Aorta (tissue), 5 donors: ENCODE measurements at places on chromosomes 5 and 9. TPM values are rescaled to one million over a fixed set of nuclear protein-coding genes. Genes with fewer than 3 reads are reported as not detected.

FOXI1 gene
- total RNA-seq = not detected

FSTL4 gene
- total RNA-seq = not detected

CYSRT1 gene
- not detected for total RNA-seq

- H3K4me1 ChIP-seq = no peaks in the 10 kb centered on the region
- H3K4me3 ChIP-seq = no peak overlapping the region
- H3K27me3 ChIP-seq = no peaks in the 10 kb centered on the region
- no peak overlapping the region for H3K27ac ChIP-seq
- DNase-seq = no peak
- H3K36me3 ChIP-seq = no peaks in the 10 kb centered on the region
These were observed 40.9 kb upstream of the NSMF start for GRCh38 chr9:137499858-137500661.

- no peaks in the 10 kb centered on the region for H3K27me3 ChIP-seq
- H3K36me3 ChIP-seq = no peaks in the 10 kb centered on the region
- no peak for DNase-seq
- H3K4me1 ChIP-seq = no peaks in the 10 kb centered on the region
- H3K4me3 ChIP-seq = no peak overlapping the region
These were observed 74.6 kb downstream of the UBAP1 start for GRCh38 chr9:34253460-34253837.

GRCh38 chr5:128736553-128736952 is 198.5 kb upstream of the FBN2 start:
- no peaks in the 10 kb centered on the region for H3K4me1 ChIP-seq
- no peak overlapping the region for H3K27ac ChIP-seq
- no peak for DNase-seq
- H3K4me3 ChIP-seq = no peak overlapping the region
- H3K36me3 ChIP-seq = no peaks in the 10 kb centered on the region

DNA sequence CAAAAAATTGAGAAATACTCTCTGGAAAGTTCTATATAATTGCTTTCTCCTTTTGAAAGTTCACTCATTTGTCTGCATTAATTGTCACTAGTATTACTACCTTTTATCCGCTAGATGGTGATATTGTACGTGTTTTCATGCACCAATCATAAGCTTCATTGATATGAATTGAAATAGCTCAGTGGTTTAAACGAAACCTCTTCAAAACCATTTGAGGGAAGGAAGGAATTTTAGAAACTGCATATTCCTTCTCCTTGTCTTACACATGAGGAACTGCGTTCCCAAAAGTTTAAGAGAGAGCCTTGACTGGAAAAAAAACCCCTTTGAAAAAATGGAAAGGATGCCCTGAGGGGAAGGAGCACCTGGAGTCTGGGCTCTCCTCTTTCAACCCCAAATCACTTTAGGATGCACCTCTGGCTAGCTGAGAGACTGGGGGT is 98.6 kb downstream of the YTHDC2 start:
- DNase-seq = no peak
- no peaks in the 10 kb centered on the region for H3K36me3 ChIP-seq
- H3K4me3 ChIP-seq = no peak overlapping the region
- no peaks in the 10 kb centered on the region for H3K4me1 ChIP-seq

DNA sequence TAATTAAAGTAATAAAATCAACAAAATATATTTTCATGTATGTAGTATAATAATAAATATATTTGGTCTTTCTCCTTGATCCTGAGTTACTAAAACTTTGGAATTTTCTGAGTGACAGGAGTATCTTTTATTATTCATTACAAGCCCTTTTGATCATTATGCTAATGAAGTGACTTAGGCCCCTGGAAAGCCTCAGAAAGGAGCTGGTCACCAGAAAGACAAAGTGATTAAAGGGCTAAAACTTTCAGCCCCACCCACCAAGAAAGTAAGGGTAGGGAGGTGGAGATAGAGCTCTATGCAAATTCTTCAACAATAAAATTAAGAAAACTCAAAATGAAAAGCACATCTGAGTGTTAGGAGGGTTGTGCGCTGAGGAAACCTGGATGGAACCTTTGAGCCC is 27.5 kb downstream of the UBQLN1 start:
- H3K27ac ChIP-seq = no peak overlapping the region
- no peaks in the 10 kb centered on the region for H3K4me1 ChIP-seq
- H3K4me3 ChIP-seq = no peak overlapping the region
- no peaks in the 10 kb centered on the region for H3K27me3 ChIP-seq
- peaks cover 10% of the 10 kb centered on the region for H3K36me3 ChIP-seq

GRCh38 chr5:76175051-76175666 is 92.0 kb downstream of the SV2C start:
- H3K36me3 ChIP-seq = no peaks in the 10 kb centered on the region
- H3K27me3 ChIP-seq = no peaks in the 10 kb centered on the region
- H3K27ac ChIP-seq = no peak overlapping the region
- H3K4me3 ChIP-seq = no peak overlapping the region
- no peak for DNase-seq
- H3K4me1 ChIP-seq = no peaks in the 10 kb centered on the region
